ENCODE measurements at places on chromosomes 4 and X.
A peak's percentile ranks its signal among the peaks of the same experiment; 100 is the strongest.

GRCh38 chr4:4480205-4480604 is 61.6 kb downstream of the STX18 start:
- DNase-seq = no peak

DNA sequence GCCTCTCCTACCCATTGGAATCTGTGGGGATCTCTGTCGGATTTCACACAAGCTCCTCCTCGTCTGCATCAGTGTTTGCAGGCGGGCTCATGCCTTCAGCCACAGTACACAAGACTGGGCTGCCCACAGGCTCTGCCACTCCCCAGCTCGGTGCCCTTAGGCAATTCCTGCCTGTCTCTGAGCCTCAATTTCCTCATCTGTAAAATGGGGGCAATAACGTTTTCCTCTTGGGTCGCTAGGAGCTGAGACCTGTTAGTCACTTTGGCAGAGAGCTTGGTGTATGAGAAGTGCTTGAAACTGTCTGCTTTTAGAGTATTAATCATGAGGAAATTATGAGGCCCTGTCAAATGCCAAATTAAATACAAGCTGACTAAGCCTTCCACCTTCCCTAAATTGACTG is 27.6 kb upstream of the MSX1 start:
- DNase-seq = no peak

GRCh38 chr4:86019906-86020305 is 339.9 kb downstream of the MAPK10 start:
- DNase-seq = no peak

DNA sequence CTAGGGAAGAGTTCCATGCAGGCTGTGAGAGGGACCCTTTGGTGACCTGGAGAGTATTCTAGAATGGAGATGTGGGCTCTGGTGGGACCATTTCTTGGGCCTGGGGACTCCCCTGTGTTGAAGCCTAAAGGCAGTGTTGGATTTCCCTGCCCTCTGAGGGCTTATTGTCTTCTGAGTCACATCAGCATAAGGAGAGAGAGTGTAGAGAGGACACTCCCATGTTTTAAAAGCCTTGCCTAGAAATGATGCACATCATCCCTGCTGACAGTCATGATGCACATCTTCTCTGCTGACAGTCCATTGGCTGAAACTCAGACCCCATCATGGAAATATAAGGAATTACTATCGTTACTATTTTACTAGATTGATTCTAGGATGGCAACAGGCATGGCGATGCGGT is 51.9 kb downstream of the FAM114A1 start:
- DNase-seq = no peak

DNA sequence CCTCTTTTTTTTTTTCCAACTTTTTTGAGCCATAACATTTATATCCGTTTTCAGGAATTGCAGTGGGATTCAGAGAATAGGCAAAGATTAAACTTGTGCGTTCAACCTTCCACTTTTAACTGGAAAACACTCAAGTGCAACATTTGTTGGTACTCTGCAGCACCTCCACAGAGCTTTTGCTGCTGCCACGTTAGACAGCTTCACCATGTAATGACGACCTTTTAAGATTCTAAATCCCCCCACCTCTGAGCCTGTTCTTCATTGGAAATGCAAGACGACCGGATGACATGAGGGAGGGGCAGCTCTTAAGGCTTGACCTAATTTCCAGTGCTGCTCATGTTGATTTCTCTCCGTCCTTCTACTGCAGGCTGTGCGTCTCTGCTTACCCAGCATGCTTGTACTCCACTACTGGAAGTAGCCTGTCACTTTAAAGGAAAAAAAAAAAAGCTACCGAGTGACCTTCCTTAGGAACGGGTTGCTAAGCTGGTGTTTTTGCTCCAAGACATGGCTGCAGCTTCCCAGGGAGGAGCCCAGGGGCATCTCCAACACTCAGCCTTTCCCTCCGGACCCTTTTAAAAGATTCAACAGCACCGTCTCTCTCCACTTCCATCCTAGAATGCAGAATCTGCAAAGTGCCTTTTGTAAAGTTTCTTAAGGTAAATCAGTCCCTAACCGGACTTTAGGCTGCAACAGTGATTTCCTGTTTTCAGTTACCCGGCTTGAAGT is at the start of gene CC2D2A:
Gene CC2D2A, plus strand, starts transcription at position 481 of the 726 bp plus-strand sequence. CDS start 6,051 bp downstream, outside the sequence.
- DNase-seq = no peak

DNA sequence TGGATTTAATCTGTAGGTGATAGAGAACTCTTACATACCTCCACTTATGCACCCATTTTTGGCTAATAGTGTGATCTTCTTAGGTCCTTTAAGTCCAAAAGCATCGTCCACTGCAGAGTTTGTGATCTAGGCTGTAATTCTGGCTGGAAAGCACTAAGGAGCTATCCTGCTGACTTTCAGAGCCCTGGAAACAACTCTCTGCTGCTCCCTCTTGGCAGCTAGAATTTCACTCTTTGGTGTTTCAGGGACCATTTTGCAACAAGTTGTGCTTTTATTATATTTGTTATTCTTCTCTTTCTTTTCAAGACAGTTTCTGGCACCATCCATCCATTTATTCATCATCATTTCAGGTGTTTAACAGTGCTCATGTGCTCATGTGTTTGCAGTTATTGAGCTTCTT is 130.0 kb downstream of the RBM46 start:
- DNase-seq = no peak

DNA sequence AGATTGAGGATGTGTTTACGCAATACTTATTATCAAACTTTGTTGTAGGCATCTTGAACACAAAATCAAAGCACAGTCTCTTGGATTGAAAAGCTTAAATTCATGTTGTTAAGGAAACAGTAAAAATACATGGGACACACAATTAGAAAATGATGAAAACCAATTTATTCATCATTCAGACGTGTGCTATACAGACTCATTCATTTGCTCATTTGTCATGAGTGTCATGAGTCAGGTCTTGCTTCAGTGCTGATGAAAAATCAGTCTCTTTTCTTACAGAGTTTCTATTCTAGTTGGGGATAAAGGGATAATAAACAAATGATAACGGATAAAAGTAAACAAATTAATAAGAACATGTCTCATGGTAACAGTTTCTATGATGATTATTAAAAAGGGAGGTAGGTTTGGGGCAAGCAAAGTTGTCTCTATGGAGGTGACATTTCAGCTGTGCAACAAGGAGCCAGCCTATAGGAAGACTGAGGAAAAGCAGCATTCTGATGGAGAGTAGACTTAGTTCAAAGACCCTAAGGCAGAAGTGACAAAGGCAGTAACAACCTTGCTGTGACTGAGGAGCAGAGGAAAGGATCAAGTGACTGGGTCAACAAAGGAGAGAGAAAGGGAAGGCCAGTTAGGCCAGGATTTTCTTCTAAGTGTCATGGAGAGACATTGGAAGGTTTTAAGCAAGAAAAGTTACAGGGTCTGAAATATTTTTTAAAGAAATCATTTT is 224.0 kb upstream of the HHIP start:
- DNase-seq = no peak

GRCh38 chr4:122360754-122361153 is 18.1 kb upstream of the ADAD1 start:
- no peak for DNase-seq

DNA sequence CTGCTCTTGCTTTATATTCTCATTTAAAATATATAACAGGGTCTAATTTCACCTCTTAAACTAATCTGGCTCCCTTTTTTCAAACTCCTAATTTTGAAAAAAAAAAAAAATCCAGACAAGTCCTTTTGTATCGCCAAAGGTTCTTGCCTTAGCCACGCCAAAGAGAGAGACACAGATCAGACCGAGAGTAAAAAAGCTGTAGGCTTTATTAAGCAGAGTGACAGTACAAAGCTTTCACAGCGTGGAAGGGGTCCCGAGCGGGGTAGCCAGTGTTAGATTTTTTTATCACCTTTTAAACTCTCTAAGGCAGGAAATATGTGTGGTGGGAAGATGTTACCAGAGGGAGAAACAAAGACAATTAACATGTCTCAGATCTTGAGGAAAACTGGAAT is 54.1 kb downstream of the PAGE2 start:
- DNase-seq = no peak

DNA sequence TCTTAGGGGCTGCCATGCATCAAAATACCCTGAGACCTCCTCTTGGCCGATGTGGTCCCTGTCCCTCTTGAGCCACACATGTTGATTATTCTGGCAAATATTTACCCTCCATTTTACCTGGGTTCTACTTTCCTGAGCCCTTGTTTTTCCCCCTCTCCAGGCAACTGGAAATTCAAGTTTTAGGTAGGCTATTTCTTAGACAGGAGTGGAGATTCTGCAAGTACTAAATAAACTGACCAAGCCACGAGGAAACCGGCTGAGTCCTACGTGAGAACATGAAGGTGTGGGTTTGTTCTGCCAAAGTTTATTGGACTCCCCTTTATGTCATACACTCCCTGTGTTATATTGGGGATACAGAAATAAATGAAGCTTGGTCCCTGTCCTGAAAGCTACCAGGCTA is 88.1 kb downstream of the RTL5 start:
- DNase-seq = no peak

GRCh38 chr4:76987153-76987591 is 37.6 kb downstream of the SEPTIN11 start:
- DNase-seq = no peak

GRCh38 chrX:74419864-74420195 is 1.5 kb upstream of the SLC16A2 start:
- no peak for DNase-seq

DNA sequence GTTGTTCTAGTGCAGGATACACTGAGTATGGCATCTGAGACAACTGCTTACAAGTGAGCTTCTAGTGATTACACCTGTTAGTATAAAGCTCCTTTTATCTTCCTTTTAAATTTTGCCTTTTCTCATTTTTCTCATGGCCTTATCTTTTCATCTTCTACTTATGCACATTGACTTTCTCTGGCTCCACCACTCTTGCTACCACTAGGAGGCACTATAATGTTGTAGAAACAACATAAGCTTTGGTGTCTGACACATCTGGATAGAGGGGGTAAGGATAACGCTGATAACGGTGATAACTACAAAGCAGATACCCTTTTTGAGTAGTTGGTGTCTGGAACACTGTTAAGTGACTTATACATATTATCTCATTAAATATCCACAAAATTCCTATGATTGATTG is 187.4 kb upstream of the TEX13C start:
- no peak for DNase-seq

DNA sequence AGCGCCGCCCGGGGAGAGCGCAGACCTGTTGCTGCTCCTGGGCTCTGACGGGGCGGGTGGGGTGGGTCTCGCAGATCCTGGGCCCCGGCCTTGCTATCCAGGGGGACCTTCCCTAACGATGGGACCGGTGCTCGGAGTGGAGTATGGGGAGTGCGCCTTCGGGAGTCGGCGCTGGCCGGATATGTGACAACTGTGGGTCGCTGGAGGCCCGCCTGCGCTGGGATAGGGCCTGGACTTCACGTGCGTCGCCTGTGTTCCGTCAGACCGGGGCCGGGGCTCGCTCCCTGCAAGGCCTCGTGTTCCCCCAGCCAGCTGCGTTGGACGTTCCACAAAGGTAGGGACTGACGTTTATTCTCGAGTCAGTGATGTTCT is 1.3 kb downstream of the TBL1X start:
- peak; percentile 28 for DNase-seq

DNA sequence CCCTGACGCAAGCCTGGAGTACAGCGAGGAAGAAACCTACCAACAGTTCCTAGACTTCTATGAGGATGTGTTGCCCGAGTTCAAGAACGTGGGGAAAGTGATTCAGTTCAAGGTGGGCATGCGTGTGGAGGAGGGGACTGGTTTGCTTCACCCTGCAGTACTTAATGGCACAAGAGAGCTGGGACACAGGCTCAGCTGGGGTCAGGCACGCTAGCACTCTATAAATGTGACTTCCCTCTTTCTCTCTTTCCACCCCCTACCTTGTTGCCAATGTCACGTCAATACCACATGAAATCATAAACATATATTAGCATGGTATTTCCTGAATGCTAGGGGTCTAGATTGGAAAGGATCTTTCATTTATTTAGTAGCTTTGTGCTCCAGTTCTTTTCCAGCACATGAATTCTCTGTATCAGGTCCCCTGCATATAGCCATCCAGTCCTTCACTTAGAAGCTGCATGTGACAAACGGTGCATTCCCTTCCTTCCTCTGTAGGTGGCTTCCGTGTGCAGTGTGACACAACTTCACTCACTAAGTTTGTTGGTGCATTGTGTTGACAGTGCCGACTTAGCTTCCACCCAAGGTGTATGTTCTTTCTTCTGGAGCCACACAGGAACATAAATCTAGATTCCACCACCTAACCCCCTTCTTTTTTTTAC is 25.6 kb downstream of the ZRSR2 start:
- DNase-seq = no peak

DNA sequence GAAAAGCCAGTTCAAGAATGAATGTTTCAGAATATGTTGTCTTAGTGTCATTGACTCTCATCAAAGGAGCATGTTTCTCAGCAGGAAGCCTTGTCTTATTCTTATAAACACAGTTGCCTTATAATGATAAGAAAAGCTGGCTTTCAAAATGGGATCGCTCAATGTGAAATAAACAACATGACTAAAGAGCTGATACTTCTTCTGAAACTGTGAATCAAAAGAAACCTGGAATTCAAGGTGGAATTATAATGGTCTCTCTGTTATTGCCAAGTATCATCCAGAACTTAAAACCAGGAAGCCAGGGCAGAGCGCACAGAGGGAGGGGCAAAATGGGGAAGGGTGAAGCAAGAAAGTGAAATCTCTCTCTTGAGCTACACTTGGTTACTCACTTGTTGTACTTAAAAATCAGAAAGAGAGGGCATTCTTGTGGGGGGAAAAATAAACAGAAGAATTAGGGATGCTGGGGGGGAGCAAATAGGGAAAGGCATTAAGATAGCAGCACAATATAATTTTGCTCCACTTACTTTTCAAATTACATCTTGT is 270.0 kb downstream of the MAPK10 start:
- no peak for DNase-seq

DNA sequence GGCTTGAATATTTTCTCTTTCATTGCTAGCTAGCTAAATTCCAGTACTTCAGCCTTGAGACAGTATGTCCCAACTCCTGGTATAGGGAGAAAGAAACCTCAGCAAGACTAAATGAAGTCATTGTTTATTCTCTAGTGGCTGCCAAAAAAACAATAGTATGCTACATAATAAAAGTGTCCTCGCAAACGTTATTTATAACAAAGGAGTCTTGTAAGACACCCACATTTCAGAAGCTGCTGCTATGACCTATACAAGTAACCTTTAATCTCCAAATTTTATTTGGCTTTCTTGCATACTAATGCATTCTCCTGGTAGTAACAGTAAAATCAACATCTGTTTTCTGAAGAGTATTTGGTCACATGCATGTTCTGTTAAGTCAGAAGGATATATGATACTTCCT is 28.8 kb downstream of the NEK1 start:
- no peak for DNase-seq

GRCh38 chr4:35884714-35885480 is 359.4 kb downstream of the ARAP2 start:
- DNase-seq = no peak

GRCh38 chr4:55592014-55592413 is at the start of gene PDCL2:
PDCL2 (minus strand) TSS chr4:55592245; CDS start chr4:55592109, 136 bp downstream.
- DNase-seq = no peak

GRCh38 chr4:154360491-154360890 is 131.1 kb downstream of the DCHS2 start:
- DNase-seq = no peak

- no peak for DNase-seq
Observed at GRCh38 chr4:26877406-26877805, 16.8 kb downstream of the STIM2 start.

Data from stimulated activated naive CD4-positive, alpha-beta T cell (primary cell).